ENCODE measurements at places on chromosomes 13 and 19. TPM values are rescaled to one million over a fixed set of nuclear protein-coding genes. Genes with fewer than 3 reads are reported as not detected.

DNA sequence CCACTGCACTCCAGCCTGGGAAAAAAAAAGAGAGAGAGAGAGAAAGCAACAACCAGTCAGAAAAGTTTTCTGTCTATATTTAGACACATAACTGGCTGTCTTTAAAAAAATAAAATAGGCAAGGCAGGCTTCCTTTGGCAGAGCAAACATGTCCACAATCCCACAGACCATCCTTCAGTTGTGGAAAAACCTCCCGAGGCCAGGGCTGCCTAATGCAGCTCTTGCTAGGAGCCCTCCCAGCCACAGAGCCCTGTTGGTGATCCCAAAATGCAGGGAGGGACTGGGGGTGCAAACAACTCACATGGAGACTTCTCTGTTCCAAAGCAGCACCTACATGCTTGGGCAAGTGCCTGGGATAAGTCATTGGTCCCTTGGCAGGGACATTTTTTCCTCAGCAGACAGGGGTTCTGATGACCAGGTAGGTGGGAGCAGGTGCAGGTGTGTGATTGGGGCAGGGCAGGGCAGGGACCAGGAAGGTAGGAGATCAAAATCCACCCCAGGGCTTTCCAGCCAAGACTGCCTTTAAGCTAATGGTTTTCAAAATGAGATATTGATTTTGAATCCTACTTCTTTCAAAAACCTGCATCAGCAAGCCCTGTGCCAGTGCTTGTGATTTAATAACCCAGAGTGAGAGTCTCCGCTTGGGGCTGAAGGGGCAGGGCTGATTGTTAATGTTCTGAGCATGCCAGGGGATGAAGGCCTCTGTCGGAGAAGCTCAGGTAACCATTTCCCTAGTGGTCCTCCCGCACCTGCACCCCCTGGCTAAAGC, 178.5 kb downstream of the USP12 start:
- DNase-seq, result no peak

DNA sequence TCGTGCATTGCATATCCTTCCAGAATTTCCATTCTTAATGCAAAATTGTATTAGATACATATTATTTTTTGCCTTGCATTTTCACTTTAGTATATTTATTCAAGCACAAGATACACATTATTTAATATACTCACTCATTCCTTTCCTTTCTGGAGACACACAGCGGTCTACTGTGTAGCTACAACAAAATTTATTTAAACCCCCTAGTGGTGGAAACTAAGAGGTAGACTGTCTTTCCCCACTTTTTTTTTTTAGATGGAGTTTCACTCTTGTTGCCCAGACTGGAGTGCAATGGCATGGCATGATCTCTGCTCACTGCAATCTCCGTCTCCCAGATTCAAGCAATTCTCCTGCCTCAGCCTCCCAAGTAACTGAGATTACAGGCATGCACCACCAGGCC, 2040.3 kb upstream of the PCDH20 start:
- DNase-seq, result no peak

- peak; percentile 70 for DNase-seq
These were observed 28.9 kb upstream of the CACTIN start for GRCh38 chr19:3655402-3656072.

Gene PSG3
- polyA plus RNA-seq, result 0.16 TPM
